ENCODE measurements at places on chromosomes 3 and 15.
A peak's percentile ranks its signal among the peaks of the same experiment; 100 is the strongest.

GRCh38 chr3:172320468-172320867 is 127.8 kb downstream of the GHSR start:
- DNase-seq, result no peak

DNA sequence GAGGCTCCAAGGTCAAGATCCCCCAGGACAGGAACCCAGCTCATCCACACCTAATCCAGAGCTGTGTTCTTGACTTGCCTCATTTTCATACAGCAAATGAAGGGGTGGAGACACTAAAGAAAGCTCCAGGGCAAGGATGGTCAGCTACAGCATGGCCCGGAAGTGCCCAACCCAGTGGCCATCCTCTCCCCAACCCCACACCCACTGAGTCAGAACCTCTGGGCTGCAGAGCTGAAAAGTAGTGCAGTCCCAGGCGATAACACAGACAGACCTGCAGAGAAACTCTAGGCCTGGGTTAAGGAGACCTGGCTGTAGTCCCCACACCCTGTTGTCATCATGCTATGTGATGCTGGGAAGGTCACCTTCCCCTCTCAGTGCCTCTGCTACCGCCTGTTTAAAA is 85.3 kb downstream of the SEMA5B start:
- DNase-seq, result no peak

DNA sequence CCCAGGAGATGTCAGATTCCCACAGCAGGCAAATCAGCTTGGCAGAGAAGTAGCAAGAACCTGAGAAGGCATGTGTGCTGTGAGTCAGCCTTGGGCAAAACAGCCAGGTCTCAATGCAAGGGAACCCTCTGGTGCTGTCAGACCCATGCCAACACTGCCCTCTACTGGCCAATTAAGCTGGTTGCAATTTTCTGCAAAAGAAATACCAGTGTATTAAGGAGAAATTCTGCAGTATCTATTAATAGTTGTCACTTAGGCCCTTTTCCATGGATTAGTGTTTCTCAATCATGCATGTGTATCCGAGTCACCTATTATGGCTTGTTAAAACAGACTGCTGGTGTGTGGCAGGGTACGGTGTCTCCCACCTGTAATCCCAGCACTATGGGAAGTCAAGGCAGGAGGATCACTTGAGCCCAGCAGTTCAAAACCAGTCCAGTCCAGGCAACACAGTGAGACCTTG is 26.2 kb downstream of the MAP4 start:
- DNase-seq, result peak; percentile 29

- DNase-seq, result no peak
Observed at GRCh38 chr3:116254541-116254940, 190.7 kb downstream of the LSAMP start.

DNA sequence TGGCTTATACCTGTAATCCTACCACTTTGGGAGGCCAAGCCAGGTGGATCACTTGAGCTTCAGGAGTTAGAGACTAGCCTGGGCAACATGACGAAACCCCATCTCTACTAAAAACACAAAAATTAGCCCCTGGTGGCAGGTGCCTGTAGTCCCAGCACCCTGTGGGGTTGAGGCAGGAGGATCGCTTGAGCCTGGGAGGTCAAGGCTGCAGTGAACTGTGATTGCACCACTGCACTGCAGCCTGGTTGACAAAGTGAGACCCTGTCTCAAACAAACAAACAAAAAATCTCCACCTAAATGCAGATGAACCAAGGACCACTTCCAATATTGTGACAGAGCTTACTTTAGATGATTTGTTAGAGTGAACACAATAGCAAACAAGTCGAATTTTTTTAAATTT is 53.7 kb downstream of the TP53BP1 start:
- no peak for DNase-seq

DNA sequence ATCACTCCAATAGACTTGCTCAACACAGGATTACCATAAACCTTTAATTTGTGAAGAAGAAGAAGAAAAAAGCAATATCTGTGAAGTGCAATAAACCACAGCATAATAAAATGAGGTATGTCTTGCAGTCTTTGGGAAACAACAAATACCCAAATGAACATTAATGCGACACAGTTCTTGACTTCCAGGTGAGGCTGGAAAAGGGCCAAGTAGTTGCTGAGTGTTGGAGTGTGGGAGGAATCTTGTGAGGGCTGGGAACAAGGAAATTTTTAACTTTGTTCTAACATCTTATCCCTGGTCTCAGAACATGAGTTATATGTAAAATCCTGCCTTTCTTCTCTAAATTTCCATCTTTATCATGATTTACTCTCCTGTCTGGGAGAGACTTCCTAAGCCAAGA is 206.5 kb downstream of the DTWD1 start:
- no peak for DNase-seq

DNA sequence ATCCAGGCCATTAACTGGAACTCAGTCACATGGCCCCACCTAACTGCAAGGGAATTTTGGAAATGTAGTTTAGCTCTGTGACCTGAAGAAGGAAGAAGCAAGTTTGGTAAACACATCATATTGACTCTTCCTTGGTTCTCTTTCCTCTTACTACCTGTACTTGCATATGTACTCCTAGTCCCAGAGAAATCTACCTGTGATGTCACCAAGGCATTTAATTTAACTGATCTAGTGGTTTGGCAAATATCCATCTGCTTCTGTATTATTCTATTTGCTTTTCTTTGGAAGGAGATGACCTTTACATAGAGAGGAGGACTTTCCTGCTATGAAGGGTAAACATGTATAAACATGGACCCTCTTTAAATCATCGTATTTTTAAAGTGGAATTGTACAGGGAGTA is 150.8 kb downstream of the TMEM108 start:
- DNase-seq, result no peak

DNA sequence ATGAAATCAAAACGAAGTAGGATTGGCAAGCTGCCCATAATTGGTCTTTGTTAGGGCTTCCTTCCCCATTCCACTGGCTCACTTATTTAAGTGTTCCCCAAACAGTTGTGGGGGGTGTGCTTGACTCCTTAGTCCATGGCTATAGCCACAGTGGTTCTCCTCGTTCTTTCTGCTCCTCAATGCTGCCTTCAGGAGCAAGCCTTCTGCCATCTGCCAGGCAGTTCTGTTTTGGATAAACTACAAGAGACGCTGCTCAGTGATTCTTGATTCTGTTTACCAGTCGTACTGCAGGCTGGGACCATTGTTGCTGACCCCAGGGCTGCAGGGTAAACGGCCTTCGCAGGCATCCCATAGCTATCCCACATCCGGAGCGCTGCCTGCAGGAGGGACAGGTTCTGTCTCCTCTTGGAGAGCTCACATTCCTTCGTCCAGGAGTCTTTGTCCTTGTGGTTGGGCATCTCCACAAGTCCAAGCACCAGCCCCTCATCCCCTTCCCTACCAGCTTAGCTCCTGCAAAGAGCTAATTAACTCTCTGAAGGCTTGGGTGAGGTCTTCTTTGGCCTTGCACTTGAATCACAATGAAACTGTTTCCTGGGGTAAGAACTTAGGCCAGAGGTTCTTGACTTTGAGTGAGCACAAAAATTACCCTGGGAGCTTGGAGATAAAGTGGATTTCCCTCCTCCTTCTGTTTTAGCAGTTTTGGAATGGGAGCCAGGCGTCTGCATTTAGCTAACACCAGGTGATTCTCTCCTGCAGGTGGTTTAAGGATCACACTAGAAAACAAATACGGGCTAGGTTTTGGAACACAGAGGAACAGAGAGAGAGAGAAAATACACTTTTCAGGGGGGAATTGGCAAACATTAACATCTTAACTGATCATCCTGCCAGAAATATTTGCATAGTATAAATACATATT is 114.9 kb downstream of the SV2B start:
- peak; percentile 7 for DNase-seq

DNA sequence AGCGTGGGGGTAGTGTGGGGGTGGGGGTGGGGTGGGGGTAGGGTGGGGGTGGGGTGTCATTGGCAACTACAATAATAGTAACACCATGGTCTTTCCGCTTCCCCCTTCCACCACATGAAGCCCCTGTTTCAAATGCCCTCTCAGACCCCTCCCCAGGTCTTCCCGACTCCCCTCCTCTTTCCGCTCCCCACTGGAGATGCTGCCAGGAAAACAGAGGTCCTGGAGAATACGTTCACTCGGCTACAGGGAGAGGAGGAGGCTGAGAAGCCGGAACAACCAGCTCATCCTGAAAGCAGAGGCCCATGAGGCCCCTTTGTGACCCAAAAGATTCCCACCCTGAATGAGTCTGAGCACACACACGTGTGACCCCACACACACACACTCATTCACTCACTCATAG is 75.4 kb downstream of the CPN2 start:
- no peak for DNase-seq

GRCh38 chr3:69288161-69288895 is 97.6 kb downstream of the FRMD4B start:
- no peak for DNase-seq

DNA sequence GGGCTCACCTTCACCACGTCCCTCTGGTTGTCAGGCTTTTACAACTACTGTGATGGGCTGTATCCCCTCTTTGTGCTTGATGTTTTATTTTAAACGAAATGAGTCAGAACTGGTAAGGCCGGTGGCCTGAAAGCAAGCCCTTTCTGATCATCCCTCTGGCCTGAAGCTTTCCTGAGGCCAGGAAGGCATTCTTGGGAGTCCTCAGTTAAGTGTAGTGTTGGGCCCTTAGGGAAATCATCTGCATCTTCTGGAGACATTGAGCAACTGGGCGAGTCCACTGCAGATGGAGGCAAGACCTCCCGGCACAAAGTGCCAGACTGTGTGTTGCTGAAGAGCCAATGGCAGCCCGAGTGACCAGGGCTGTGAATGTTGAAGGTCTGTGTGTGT is 33.0 kb upstream of the AMOTL2 start:
- no peak for DNase-seq

GRCh38 chr3:142337994-142338393 is 109.8 kb downstream of the XRN1 start:
- DNase-seq, result no peak

- no peak for DNase-seq
Observed at GRCh38 chr15:77720173-77720572, 87.5 kb upstream of the LINGO1 start.

GRCh38 chr15:73161546-73161945 is 109.3 kb downstream of the NEO1 start:
- no peak for DNase-seq

DNA sequence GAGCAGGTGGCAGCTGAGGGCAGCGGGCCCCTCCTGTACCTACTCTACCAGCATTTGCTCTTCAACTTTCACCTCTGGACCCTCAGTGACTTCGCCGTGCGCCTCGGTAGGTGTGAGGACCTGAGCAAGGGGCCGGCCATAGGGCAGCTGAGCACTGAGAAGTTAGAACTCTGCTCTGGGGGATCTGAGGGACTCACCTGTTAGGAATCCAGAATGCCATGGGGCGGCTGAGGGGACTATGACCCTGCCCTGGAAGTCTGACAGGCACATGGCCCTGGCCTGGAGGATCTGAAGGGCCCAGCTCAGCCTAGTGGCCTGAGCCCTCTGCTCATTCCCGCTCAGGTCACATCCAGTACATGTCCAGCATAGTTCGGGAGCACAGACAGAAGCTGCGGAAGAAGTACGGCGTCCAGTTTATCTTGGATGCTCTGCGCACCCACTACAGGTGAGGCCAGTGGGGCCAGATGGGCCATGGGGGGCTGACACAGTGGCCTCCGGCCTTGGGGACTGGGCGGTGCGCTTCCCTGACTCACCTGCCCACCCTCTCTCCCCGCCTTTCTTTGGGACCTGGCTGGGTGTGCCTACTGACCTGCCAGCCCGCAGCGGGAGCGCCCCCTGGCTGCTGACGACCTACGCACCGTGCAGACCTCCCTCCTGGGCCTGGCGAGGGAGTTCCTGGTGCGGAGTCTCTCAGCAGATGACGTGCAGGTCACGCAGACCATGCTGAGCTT is 18.8 kb downstream of the NBEAL2 start:
- no peak for DNase-seq

DNA sequence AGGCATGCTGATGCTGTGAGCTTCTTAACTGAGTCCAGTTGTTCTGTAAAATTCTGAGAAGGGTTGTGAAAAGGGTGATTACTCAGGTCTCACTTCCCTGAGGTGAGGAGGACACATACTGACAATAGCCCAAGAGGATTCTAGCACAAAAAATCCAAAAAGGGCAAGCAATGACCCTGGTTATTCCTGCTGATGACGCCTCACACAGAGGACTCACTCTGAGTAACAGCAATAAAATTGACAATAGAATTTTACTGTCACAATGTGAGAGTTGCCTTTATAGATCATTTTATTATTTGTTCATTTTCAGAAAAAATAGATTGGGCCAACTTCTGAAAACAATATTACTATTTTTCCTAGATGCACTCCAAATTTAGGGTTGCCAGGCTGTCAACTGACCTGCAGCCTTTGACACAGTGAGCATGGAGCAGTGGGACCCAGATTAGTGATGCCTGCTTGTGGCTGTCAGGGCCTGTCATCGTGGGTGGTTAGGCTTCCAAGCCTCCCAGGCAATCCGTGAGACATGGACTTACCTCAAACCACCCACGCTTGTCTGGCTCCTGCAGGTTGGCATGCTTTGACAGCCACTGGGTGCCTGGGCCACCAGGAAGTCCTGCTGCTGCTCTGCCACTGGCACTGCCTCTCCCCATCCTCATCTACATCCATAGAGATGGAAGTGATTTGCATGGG is 396.0 kb upstream of the THBS1 start:
- no peak for DNase-seq

DNA sequence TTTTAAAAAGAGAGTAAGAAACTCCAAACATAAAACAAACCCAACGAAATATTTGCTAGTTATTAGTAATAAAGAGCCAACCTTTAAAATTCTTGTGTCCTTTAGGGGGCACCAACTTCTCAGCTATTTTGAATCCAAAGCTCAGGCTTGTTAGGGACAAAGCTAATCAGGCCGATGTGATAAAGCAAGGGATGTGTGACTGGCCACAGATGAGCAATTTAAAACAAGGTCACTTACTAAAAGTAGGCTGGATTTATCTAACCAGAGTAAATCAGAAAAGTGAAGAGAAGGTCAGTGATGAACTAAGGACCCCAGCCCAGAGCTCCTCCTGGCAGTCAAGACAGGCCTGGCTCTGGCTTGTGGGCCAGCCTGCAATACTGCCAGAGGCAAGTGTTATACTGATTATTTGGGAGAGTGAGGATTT is 108.5 kb downstream of the CYP19A1 start:
- peak; percentile 12 for DNase-seq

- no peak for DNase-seq
Observed at GRCh38 chr3:144363856-144364255, 392.2 kb downstream of the DIPK2A start.

DNA sequence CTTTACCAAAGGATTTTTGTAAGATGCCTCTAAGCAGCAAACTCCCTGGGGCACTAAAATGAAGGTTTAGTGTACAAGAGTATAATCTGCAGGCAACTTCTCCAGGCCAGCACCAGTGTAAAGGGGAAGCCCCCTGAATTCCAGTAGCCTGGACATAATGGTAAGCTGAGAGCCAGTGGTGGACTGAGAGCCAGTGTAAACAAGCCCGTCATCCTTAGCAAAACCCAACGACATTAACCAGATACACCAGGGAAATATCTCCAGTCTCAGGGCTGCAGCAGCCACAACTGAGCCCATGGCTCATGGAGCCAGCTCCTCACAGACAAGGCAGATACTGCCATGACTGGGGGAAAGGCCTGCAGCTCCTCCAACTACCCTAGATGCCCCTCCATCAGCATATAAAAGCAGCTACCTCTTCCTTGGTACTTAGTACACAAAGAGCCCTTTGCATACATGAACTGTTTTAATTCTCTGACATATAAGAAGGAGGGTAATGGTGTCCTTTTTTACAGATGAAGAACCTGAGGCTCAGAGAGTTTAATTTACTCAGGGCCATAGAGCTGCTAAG is 21.7 kb downstream of the PARP16 start:
- no peak for DNase-seq

Measured in NCI-H774 (cell line).